ENCODE measurements at places on chromosomes 16 and 17.

DNA sequence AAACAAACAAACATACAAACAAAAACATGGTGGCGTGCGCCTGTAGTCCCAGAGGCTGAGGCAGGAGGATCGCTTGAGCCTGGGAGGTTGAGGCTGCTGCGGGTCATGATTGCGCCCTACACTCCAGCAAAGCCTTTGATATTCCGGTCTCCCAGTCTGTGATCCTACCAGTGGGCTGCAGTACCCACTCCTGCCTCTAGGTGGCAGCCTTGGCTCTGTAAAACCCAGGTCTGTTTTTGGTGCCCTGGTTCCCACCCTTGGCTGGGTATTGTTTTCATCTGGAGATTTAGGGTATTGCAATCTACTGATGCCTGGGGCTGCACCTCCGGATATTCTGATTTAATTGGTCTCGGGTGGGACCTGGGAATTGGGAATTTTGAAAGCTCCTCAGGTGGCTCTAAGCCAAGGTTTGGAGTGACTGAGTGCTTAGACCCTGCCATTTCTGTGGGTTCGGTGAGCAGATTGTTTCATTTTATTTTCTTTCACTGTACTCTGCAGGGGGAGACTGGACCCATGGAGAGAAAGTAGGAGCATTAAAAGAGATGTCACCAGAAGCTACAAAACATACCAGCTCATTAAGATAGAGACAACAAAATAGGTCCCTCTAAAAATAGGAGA is 40.5 kb downstream of the MYH3 start:
- ATAC-seq = peak; percentile 74

GRCh38 chr17:34370376-34370996 is 7.5 kb upstream of the CCL1 start:
- no peak for ATAC-seq

GRCh38 chr16:21236831-21237230 is 3.3 kb downstream of the ANKS4B start:
- no peak for ATAC-seq

- no peak for ATAC-seq
Observed at GRCh38 chr16:3651461-3652372, 2.8 kb upstream of the DNASE1 start.

GRCh38 chr17:81342269-81343070 is 47.4 kb upstream of the SLC38A10 start:
- no peak for ATAC-seq
